ENCODE measurements at places on chromosomes 16 and 17. TPM values are rescaled to one million over a fixed set of nuclear protein-coding genes. Genes with fewer than 3 reads are reported as not detected.

HBQ1 gene
- total RNA-seq = not detected

MLKL gene
- total RNA-seq = 27.7 TPM

LRRC37A gene
- total RNA-seq = 0.64 TPM

NGFR gene
- total RNA-seq = 9.6 TPM

HSPB9 gene
- total RNA-seq = not detected

RAC3 gene
- total RNA-seq = 4.9 TPM
